ENCODE measurements at places on chromosomes 1 and 21. TPM values are rescaled to one million over a fixed set of nuclear protein-coding genes. Genes with fewer than 3 reads are reported as not detected.

- DNase-seq, result no peak
Observed at GRCh38 chr1:232351335-232351734, 278.6 kb downstream of the SIPA1L2 start.

- DNase-seq, result no peak
Observed at GRCh38 chr1:201896951-201897391, 8.3 kb downstream of the SHISA4 start.

DNA sequence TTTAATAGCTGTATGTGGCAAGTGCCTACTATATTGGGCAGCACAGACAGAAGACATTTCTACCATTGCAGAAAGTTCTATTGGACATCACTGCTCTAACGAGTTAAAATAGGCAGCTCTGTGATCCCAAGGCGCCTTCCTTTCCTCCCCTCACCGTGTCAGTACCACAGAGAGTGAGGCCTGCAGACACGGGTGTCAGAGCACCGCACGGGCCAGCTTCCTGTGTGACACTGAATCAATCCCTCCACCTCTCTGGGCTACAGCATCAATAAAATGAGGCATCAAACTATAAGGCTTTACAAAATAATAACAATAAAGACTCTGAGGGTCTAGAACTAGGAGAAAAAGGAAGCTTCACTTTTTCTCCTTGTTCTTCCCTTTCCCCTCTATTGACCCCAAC, 246.7 kb downstream of the FOXD2 start:
- DNase-seq, result no peak

- no peak for DNase-seq
Observed at GRCh38 chr1:230263568-230264195, 162.4 kb downstream of the PGBD5 start.

Gene ASTN1
- not detected for total RNA-seq

Gene HCN3
- total RNA-seq, result 1.6 TPM

Gene SASS6
- total RNA-seq, result 17.7 TPM

GRCh38 chr1:19430121-19431068, 54.9 kb downstream of the CAPZB start:
- DNase-seq, result no peak

DNA sequence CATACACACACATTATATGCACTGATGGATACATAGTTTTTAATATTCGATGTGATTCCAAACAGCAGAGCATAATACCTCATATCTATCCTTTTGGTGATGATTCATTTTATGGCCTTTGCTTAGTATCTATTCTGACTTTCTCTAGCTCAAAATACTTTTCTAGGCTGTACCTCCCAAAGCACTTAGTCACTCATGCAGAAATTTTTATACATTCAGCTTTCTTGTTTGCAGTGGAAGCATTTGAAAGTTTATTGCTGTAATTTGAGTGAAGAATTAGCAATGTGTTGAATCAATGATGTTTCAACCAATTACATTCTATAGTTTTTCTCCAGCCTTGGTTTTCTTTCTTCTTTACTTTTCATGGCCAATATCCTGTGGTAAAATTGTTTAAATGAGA, 66.7 kb downstream of the LBR start:
- no peak for DNase-seq

Gene FAM151A
- total RNA-seq, result not detected

DNA sequence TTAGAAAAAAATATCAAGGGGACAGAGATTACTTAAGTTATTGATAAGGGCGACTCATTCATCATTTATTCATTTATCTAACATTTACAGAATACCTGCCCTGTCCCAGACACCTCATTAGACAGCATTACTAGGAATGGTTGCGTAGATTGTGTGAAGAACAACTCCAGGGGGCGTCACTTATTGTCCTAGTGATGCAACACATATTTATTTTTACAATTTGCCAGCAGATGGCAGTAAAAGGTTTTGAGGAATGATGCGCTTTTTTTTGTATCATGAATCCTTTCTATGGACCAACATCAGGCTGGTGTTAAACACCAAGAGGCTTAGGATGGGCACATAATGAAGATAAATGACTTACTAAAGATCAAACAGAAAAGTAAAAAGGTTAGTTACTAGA, 5.5 kb downstream of the NCAM2 start:
- DNase-seq, result peak; percentile 57

DNA sequence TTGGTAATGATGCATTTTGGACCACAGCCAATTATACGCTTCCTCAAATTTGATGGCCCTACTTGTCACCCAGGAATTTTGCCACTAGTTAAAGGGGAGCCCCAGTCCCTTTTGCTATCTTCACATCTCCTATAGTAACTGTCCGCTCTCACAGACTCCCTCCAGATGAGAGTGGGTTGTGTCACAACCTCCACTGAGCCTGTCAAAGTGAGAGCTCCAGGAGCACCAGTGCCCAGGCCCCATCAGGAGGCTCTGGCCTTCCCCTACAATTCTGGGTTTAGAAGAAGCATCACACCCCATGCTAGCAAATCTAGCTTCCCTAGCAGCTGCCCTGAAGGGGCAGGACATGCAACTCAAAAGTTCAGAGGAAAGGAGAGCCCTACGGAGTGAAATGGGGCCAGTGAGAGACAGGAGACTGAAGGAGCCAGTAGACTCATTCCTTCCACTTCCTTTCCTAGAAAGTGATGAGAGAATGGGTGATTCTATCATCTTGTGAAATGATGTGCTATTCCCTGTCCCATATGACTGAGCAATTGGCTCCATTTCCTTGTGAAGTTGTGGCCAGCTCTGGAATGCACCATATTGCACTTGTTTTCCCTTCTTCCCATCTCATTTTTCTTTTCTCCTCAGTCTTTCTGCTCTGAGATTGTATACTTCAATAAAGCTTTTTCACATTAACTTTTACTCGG, 541.3 kb downstream of the DPYD start:
- no peak for DNase-seq

GRCh38 chr1:235069577-235070563, 58.8 kb downstream of the TOMM20 start:
- DNase-seq, result peak; percentile 56

DNA sequence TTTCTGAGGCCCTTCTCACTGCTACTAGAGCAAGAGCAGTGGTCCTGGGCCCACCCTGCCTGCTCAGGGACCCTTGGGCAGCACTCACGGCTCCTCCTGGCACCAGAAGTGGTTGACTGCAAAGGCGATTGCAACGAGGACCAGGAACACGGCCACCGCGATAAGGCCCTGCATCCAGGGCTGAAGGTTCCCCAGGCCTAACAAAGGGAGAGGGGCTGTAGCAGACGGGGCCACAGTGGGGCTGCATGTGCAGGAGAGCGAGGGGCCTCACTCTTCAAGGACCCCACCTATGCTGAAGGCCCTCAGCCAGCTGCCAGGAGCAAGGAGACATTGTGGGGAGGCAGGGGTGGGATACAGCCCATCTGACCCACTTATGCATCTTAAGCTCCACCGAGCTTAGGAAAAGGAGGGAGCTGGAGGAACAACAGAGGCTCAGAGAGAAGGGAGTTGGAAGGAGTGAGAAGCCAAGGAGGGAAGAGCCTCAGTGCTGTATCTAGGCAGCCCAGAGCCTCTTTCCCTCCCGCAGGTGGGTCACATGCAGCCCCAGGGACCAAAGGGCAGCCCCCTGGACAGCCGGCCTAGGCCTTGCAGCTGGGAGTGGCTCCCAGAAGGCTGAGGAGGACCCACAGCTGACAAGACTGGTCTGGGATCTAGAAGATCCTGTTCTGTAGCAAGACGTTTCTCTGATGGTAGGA, 2.5 kb downstream of the PDZK1IP1 start:
- DNase-seq, result no peak

GRCh38 chr1:209675565-209676154, 448 bp downstream of the G0S2 start:
- DNase-seq, result peak; percentile 13

- no peak for DNase-seq
Observed at GRCh38 chr1:180670681-180671080, 38.9 kb downstream of the XPR1 start.

DNA sequence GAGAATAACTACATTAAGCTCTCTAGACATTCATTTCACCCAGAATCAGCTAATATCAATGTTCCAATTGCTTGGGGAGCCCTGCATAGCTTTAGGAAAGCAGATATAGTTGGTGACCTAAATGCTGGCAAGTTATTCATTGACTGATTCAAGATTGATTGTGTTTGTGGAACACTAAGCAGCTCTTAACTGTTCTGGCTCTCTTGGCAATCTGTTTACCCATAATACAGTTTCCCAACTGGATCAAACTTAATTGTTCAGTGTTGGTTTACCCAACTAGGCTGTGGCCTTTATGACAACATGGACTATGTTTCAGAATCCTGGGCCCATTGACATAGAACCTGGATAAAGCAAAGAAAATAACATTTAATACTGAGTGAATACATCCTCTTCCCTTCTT, 83.7 kb downstream of the NRDC start:
- no peak for DNase-seq

Gene DAB1
- total RNA-seq, result 0.05 TPM

Gene KIF17
- 0.10 TPM for total RNA-seq

DNA sequence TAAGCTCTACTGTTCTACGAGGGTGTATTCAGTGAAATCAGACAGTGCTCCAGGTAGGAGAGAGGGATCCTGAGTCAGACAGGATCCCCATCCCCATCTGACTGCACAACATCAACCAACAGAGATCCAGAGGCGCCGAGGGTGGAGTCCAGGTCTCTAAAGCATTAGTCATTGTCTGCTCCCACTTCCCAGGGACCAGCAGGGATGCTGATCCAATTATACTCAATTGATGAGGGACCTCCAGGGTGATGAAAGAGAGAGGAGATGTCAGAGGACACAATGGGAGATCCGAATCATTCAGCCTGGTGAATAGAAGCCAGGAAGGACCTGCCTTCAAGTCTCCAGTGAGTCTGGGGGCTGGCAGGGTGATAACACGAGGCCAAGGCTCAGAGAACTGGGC, 39.5 kb upstream of the STMN1 start:
- DNase-seq, result no peak

Gene SLC25A34
- 3.5 TPM for total RNA-seq

DNA sequence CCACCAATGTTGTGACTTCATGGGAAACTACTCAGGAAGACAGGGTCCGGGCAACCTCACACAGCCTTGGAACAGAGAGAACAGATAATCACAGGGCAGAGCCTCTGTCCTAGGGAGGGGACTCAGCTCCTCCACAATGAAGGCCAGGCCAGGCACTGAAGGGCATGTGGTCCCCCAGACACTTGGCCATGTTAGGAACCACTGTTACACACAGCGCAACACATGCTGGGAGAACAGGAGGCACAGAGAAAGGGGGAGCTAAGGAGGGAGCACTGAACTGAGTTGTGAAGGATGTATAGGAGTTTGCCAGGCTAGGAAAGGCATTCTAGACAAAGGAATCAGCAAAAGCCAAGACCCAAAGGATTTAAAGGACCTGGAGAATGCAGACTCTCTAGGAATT, 127.6 kb downstream of the DMRTB1 start:
- no peak for DNase-seq

Gene OR2L13
- total RNA-seq, result not detected

- DNase-seq, result no peak
Observed at GRCh38 chr1:9331016-9331415, 38.3 kb downstream of the SPSB1 start.

- DNase-seq, result peak; percentile 50
Observed at GRCh38 chr1:11744287-11744686, 8.4 kb downstream of the AGTRAP start.

GRCh38 chr1:229563241-229563640, 4.7 kb upstream of the ABCB10 start:
- DNase-seq, result peak; percentile 26

GRCh38 chr1:33257207-33257771, 997 bp downstream of the ZNF362 start:
- peak; percentile 52 for DNase-seq

- DNase-seq, result peak; percentile 56
Observed at GRCh38 chr21:42125571-42126544, 54.7 kb downstream of the UMODL1 start.

DNA sequence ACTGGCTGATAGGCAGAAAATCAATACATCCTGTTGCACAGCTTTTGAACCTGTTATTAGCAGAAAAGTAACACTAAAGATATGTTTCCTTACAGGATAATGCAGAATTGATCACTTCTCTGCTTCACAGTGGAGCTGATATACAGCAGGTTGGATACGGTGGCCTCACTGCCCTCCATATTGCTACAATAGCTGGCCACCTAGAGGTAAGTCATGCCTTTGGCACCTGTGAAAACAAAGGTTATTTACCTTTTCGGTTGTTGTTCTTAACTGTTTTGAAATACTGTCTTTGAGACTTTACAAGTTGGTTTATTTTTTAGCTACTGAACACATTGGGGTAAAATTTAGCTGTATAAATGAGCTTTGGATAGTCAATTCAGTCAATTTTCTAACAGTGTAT, 36.3 kb downstream of the TNNI3K start:
- no peak for DNase-seq

- DNase-seq, result no peak
Observed at GRCh38 chr1:59814901-59815825, at the start of gene HOOK1. Gene HOOK1, plus strand, starts transcription at chr1:59814949. Its CDS starts 169 bp downstream, at chr1:59815118.

- no peak for DNase-seq
Observed at GRCh38 chr1:179146911-179147310, 65.0 kb downstream of the TOR3A start.

DNA sequence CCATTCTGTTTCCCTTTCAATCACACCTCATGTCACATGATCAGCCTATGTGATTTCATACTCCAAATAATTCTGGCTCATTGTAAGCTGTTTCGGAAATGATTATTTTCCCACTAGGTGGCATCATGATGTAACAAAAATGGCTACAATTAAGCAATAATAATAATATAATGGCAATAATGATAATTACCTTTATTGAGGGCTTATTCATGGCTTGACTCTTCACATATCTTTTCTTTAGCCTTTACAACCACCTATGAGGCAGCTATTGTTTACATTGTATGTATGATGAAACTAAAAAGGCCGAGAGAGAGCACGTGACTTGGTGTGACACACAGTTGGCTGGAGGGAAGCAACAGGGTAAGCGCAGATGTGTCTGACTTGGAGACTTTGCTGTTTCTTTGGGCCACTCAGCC, 12.5 kb upstream of the KPRP start:
- DNase-seq, result no peak

GRCh38 chr1:40362699-40363098, 10.8 kb upstream of the SMAP2 start:
- no peak for DNase-seq

Gene MATN1
- 0.47 TPM for total RNA-seq

Gene INAVA
- total RNA-seq, result 16.1 TPM

DNA sequence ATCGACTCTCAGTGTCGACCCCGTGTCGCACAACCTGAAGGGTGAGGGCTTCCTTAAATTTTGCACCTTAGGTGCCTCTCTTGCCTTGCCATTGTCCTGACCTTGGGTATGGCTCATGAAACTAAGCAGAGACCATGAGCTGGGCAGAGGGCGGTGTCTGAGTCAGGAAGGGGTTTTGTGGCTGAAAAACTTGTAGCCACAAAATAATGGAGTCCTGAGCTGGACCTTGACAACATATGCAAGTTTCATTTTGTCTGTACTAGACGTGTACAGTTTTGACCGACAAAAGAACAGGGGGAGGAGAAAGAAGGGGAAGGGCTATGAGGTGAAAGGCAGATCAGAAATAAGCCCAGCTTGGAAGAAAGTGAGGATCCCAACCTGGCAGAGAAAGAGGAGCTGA, 8.3 kb upstream of the RUNX1 start:
- no peak for DNase-seq

Measured in SJCRH30 (cell line).